Activated naive CD8-positive, alpha-beta T cell treated with anti-CD3 and anti-CD28 coated beads, Interleukin-2, amount 50 U/mL, for 24 hours (primary cell): ENCODE measurements at places on chromosomes 3 and 15.
A peak's percentile ranks its signal among the peaks of the same experiment; 100 is the strongest.

DNA sequence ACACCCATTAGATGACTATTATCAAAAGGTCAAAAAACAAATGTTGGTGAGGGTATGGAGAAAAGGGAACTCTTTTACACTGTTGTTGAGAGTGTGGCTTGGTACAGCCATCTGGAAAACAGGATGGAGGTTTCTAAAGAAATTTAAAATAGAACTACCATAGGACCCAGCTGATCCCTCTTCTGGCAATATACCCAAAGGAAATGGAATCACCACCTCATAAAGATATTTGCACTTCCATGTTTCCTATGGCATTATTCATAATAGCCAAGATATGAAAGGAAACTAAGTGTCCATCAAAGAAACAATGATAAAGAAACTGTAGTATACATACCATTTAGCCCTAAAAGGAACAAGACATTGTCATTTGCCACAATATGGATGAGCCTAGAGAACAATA is 186.3 kb downstream of the SCAPER start:
- no peak for DNase-seq

DNA sequence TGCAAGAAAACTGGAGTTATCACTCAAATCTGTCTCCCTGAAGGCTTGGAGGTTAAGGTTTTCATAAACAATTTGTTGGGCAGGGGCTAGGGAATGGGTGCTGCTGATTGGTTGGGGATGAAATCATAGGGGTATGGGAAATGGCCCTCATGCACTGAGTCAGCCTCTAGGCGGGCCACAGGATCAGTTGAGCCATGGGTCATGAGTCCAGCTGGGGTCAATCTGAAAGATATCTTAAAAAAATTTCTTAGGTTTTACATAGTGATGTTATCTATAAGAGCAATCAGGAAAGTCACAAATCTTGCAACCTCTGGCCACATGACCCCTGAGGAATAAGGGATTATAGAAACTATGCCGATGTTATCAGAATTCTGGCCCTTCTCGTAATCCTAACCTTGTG is 491.7 kb downstream of the ZIC1 start:
- no peak for DNase-seq

DNA sequence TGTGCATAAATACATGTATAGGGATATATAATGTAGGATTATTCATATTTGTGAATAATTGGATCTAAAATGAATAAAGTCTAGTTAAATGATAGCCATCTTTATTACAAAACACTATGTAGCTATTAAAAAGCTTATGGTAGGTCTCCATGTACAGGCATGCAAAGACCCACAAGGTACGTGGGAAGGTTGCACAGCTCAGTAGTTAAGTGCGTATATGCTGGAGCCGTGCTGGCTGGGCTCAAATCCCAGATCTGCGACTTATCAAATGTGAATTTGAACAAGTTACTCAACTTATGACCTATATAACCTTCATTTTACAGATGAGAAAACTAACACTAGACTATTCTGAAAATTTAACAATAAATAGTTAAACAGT is 100.6 kb downstream of the MYH15 start:
- DNase-seq = no peak

DNA sequence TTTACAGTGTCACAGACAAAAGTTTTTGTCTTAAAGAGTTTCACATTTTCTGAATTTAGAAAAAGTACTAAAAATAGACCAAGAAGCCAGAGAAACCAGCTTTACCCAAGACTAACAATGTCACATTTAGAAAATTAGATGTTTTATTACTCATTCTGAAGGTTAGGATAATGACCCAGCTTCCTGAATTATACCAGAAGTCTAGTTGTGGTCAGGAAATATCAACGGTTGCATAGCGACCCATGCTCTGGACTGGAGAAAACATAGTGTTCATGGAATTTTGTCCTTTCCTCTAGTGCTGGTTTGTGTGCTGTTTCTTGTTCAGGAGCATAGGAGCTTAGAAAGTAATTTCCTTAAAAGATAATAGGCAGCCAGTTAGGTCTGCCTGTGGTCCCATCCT is 59.0 kb downstream of the DPPA2 start:
- no peak for DNase-seq

DNA sequence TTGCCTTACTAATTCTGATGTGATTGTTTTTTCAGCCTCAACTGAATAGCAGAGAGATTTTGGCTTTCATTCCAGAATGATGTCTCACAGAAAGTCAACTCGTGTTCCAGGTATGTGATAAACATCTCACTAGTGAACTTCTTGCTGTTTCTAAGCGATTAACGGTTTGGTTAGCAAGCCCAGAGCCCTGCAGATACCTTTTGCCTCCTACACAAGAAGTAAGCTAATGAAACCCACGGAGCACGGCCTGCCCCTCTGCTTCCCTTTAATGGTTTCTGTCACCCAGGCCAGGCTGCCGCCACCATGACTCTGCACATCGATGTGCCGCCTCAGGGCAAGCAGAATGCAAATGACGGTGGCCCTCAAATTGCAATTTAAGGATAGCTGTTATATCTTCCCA is 155.9 kb upstream of the ICE2 start:
- DNase-seq = no peak

DNA sequence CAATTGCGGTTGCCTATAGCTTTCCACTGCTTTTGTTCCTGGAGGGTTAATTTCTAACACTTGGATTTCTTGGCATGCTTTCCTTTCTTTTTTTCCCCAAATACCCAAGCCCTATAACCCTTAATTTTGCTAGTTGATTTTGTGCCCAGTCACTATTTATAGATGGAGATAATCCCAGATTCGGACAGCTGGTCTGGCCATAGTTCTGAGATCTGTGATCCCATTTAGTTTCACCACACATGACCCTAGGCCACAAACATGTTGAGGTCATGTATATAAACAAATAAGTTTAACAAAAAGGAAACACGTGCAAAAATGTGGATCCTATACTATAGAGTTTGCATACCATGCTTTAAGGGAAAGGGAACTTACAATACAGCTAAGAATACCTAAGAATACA is 111.4 kb downstream of the ZMAT3 start:
- DNase-seq = no peak

GRCh38 chr3:191143224-191143623 is 55.8 kb upstream of the OSTN start:
- DNase-seq = no peak

DNA sequence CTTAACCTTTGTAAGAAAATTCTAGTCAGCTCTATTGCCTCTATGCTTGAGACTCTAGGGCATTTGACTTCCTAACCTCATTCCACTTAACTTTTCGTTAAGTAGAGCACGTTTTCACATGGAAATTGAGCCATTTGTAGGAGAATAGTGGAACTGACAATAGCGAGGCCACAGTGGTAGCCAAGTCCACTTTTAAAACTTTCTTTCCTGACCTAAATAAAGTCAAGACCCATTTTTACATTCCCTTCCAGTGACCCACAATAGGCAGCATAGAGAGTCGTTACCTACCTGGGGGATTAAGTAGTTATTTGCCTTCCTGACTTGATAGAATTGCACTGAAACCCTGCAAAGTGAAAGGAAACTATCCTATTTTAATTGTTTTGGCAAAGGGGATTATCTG is 386.0 kb upstream of the NECTIN3 start:
- DNase-seq = no peak

- no peak for DNase-seq
Measured at GRCh38 chr15:38600236-38600635, 35.6 kb upstream of the RASGRP1 start.

DNA sequence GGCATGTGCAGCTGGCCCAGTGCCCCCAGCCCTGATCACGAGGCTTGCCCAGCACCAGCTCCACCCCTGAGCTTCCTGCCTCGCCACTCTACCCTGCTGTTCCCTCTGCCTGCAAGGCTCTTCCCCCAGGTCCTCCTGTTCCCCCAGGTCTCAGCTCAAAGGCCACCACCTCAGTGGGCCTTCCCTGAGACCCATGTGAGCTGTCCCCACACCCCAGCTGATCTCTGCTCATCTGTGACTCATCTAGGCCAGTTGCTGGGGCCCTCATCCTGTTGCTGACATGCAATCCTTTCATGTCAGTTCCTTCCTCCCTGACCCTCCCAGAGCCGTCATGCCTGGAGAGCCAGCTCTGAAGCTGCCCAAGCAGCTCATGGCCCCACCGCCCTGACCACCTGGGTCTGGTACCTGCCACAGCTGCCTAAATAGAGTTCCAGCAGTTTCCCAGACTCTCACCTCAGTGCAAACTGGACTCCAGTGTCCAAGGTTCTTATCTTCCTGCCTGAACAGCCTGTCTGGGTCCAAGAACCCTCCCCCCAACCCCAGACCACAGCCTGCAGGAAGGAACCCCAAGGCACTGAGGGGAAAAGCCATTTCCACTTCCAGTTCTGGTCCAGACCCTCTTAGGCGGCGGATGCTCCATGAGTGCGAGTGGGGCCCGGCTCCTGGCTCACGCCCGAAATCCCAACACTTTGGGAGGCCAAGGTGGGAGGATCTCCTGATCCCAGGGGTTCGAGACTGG is 116.6 kb upstream of the IQSEC1 start:
- DNase-seq = peak; percentile 12

DNA sequence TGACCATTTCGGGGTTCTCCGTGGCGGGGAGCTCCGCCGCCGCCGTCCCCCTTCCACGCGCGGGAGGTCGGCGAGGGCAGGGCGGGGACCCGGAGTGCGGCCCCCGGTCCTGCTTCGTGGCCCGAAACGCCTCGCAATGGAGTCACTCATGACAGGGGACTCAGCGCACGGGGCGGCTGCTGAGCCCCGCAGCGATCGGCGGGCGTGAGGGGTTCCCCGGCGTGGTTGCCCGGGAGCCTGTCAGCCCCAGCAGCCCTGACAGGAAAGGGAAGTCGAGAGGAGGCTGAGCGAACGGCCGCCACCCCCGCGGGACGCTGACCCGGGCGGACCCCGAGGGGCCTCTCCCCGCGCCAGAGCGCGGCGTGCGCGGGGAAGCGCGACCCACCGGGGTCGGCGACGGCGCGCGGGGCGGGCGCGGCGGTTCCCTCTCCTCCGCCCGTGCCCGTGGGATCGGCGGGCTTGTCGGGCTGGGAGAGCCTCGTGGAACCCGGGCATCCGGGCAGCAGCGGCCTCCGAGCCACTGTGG is 564 bp upstream of the PIGZ start:
- DNase-seq = peak; percentile 58

DNA sequence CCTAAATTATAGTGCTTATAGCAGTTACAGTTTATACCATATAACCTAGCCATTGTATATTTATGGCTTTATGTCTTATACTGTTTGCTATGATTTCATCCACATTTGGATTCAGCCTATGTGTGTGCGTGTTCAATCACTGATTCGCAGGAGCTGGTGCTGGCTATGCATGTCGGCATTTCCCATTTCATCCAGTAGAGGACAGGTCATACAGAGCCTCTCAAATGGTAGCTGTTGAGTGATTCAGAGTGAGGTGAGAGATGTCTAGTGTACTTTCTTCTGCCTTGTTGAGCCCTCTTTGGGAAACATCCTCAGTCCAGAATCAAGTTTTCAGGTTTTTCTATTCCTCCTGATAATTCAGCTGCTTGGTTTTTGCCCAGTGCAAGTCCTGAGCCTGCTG is 76.1 kb downstream of the FRMD4B start:
- DNase-seq = no peak

GRCh38 chr15:91694831-91695210 is 158.7 kb upstream of the SLCO3A1 start:
- DNase-seq = no peak

- no peak for DNase-seq
Measured at GRCh38 chr3:14744556-14744955, 69.6 kb downstream of the C3orf20 start.

GRCh38 chr3:178072391-178073305 is 463.6 kb upstream of the KCNMB2 start:
- DNase-seq = no peak

DNA sequence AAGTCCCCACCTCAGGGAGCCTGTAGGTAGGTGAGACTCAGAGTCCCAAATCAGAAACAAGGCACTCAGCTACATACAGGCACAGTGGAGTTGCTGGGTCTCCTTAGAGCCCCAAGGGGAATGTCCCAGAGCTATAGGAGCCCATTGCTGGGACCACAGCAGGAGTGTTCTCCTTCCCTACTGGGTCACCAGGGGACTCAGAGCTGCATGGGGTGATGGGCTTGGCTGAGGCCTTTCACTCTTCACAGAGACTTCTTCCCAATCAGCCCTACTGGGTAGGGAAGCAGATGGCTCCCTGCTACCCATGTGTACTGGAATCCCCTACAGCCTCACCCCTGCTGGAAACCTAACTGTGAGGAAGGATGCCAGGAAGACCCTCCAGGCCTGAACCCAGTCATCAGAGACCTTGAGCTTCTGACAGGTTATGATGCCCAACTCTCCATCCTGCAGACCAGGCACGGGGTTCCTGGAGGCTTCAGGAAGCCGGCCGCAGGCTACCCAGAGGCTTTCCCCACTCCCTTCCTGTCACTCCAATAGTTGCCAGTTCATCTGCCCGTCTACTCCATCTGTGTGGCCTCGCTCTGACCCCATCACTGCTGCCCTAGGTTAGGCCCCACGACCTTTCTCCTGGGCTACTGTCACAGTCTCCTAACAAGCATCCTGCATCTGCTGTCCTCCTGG is 24.0 kb downstream of the RASGRF1 start:
- no peak for DNase-seq

- no peak for DNase-seq
Measured at GRCh38 chr15:25694239-25694584, 168.9 kb downstream of the ATP10A start.

DNA sequence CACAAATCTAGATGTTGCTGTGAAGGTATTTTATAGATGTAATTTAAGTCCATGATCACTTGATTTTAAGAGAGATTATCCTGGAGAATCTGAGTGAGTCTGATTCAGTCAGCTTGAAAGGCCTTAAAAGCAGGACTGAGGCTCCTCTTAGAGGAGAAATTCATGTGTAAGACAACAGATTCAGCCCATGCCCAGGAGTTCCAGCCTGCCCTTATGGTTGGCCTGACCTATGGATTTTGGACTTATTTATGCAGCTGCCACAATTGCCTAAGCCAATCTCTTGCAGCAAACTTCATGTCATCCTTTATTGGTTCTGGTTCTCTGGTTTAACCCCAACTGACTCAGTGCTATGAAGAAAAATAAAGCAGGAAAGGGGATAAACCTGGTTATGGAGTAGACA is 296.5 kb upstream of the RASGRP1 start:
- DNase-seq = no peak

DNA sequence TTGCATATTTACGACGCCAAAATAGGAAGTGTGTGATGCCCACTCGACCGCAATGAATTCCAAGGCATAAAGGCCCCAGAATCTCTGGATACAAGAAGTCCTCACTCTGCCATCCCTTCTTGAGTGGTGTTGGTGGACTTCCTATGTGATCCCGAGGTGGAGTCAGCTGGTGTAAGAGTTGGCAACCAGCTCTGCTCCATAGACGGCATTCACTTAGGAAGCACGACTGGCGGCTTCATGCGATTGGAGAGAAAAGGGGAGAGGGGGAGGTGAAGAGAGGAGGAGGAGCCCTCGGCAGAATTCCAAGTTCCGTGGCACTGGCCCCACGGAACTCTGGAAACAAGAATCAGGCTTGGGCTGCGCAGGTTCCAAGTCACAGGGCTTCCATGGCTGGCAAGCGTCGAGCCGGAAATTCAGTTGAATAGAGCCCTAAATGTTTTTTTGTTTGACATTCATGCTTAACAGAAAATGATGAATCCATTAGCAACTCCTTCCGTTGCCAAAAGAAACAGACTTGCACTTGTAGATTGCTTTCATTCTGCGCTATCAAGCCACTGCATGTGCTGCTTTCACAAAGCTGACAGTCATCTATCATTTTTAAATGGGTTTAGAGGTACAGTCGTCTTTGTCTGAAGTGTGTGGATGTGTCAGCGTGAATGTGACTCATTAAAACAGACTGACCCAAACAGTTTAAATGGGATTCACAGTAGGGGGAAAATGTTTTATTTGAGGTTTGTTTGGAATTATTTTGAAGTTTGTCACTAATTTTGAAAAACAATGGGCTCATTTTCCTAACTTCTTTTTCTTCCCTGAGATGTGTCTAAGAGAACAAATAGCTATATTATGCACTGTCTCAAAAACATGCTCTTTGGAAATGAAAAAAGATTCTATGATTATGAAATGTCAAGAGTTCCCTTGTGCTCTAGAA is 428.3 kb upstream of the ATP11B start:
- no peak for DNase-seq
